Suppressor macrophage treated with lipopolysaccharide for 4 hours (primary cell): ENCODE measurements at places on chromosomes 7 and 10.
A peak's percentile ranks its signal among the peaks of the same experiment; 100 is the strongest.

- DNase-seq = peak; percentile 76
Observed at GRCh38 chr7:11212080-11212711, 238.5 kb downstream of the PHF14 start.

DNA sequence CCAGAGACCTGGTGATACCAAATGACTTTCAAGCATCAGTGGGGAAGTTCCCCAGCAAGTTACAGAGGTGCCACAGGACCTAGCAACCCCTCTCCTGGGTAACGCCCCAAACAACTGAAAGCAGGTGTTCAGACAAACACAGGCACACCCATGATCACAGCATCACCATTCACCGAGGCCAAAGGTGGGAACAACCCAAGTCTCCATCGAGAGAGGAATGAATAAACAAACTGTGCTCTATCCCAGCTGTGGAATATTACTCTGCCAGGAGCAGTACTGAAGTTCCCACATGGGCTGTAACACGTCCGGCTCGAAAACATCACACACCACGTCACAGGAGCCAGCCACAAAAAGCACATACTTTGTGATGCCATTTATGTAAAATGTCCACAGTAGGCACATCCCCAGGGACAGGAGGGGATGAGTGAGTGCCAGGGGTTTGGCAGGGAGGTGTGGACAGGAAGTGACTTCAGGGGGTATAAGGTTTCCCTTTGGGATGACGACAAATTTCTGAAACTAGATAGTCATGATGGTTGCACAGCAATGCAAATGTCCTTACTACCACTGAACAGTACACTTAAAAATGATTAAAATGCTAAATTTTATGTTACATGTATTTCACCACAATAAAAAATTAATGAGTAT, 222.8 kb downstream of the TNS3 start:
- DNase-seq = no peak

- DNase-seq = no peak
Observed at GRCh38 chr7:132988117-132988516, 93.8 kb downstream of the CHCHD3 start.

GRCh38 chr7:53743697-53744402, 708.4 kb downstream of the POM121L12 start:
- DNase-seq = no peak

DNA sequence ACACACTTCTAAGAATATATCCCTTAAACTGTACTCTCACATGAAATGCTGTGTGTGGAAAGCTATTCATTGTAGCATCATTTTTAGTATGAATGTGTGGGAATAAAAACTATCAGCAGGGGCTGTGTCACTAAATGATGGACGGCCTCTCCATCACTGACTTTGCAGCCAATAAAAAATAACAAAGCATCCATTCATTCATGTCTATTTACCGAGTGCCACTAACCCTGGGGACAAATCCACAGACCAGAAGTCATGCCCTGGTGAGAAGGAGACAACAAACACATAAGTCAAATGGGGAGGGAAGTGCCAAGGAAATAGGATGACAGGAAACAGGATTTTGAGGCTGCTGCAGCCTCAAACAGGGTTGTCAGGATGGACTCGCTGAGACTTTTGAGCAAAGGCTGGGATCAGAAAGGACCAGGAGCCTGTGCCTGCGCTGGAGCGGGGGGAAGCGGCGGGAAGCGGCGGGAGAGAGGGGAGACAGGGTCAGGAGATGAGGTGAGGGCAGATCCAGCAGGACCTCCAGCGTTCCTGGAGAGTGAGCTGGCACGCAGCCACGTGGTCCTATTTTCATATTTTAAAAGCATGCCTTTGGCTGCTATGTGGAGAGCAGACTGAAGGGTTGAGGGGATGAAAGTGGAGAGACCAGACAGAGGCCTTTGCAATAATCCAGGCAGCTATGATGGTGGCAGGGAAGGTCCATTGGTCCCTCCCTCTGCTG, 2.2 kb upstream of the NOM1 start:
- no peak for DNase-seq

- DNase-seq = no peak
Observed at GRCh38 chr10:110360857-110361474, 56.2 kb upstream of the SMNDC1 start.

DNA sequence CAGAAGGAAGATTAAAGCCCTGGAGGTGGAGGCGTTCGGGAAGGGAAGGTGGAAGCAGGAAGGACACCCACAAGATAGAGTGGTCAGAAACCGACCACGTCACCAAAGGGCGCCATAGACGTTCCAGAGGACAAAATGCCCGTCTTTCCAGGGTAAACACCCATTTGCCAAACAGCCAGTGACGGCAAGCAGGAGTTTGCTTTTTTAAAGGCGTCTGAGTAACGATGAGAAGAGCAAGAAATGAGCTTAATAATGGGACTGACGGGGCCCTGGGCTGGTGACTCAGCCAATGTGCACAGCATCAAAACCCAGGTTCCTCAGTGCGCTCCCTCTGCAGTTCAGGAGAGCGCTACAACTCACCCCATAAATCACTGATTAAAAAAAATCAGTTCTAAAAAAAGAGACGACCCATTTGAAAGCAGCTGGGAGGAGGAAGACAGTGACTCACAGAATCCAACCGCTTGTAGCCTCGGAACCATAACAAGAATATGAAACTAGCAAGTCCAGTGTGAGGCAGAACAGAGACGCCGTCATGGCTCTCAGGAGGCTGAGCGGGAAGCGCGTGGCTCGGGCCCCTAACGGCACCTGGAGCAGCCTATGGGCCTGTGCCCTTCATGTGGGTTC, 5.9 kb downstream of the DIP2C start:
- no peak for DNase-seq

DNA sequence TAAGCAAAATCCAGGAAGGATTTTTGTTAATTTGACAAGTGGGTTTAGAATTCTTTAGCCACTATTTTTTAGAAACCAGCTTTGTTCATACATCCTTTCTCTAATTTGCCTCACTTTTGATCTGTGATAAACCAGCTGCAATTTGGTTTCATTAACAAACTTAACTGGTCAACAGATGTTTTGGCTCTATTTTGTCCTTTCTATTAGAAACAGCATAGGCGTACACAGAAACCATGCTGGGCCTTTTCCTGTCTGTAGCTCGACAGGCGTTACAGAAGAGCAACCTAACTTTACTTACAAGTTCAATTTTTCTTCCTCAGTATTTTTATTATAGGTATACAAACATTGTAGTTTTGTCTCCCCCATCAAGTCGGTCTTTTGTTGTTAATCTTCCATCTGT, 28.2 kb downstream of the KAT6B start:
- DNase-seq = no peak

- DNase-seq = peak; percentile 18
Observed at GRCh38 chr7:82481499-82482097, 38.0 kb upstream of the CACNA2D1 start.

GRCh38 chr7:147771344-147771743, 819.2 kb upstream of the C7orf33 start:
- no peak for DNase-seq

DNA sequence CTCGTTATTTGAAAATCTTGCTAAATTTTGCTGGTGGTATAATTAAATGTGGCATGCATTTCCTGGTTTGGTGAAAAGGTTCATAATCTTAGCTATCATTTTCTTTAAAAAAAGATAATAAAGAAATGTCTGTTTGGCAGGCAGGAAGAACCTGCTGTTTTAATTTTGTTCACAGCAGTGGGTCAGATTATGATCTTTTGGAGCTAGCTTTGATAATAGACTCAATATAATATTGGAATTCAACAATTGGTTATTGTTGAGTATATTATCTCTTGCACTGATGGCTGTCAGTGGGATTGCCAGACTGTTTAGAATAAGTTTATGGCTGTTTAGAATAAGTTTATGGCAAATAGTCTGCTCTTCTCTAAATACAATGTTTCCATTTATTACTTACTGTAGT, 35.1 kb downstream of the MXI1 start:
- DNase-seq = no peak

GRCh38 chr7:158227258-158227984, 360.2 kb downstream of the PTPRN2 start:
- DNase-seq = no peak

DNA sequence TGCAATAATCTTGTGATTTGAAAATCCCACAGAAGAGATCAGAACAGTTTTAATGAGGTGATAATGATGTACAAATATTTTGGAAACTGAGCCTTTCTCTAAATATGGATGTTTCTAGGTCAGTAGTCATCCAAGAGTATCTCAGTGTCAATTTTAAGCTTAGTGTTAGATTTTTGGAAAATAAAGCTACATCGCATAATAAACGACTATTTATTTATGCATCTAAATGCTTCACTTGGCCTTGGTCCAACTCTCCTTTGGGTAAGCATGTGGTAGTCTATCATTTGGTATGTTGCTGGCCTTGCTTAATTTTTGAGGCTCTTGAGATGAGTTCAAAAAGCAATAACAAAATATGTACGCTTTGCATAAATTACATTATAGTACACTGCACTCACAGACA, 5.4 kb upstream of the PPP1R9A start:
- DNase-seq = no peak

DNA sequence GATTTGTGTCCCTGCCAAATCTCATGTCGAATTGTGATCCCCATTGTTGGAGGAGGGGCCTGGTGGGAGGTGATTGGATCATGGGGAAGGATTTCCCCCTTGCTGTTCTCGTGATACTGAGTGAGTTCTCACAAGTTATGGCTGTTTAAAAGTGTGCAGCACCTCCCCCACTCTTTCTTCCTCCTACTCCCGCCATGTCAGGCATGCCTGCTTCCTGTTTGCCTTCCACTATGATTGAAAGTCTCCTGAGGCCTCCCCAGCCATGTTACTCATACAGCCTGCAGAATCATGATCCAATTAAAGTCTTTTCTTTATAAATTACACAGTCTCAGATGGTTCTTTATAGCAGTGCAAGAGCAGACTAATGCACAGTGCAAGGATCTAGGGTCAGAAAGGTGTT, 75.4 kb downstream of the CALD1 start:
- DNase-seq = peak; percentile 20

GRCh38 chr10:103681617-103682399, 173.6 kb downstream of the SH3PXD2A start:
- peak; percentile 53 for DNase-seq

- no peak for DNase-seq
Observed at GRCh38 chr10:29353887-29354561, 65.2 kb downstream of the LYZL1 start.

DNA sequence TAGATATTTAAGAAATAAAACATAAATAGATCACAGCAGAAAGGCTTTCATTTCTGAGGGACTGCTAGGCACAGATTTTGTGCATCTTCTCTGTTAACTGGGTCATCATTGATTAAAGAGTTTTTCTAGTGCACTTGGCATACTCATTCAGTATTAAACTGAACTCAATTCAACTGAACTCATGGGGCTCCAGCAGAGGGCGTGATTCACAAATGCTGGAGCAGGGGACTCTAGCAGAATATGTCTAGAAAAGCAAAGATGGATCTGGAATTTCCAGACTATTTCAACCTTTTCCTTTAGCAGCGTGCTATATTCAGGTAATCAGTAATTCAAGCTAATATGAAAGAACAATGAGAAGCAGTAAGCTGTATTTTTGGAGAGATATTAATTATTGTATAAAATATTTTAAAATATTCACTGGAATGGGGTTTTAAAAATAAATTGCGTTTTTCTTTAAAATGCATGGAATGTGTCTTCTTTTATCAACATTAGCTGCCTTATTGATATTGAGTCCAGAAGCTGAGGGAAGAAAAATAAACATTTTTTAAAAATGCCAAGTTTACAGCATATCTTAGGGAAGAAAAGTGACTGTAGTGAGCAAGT, 296.8 kb upstream of the CACNA2D1 start:
- DNase-seq = peak; percentile 32

GRCh38 chr7:47443049-47443448, 138.9 kb downstream of the TNS3 start:
- no peak for DNase-seq

DNA sequence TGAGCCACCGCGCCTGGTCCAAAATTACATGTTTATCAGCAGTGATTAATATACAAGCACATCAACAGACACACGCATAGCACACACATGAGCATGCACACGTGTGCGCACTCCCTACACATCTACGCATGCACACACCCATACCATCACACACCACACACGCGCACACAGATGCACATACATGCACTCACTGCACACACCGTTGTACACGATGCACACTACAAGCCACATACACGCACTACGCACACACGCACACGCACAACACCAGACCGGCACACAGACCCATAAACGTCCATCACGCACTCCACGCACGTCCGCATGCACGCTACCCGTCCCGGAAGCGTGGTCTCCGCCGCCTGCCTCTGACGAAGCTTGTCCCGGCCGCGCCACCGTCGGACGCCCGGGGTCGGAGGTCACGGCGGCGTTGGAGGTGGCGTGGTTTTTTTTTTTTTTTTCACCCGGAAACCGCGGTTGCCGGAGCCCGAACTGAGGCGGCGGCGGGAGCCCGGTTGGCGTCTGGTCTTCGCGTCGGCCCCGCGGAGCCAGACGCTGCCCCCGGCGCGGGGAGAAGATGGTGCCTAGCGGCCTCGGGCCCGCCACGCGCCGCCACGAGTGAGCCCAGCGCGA, at the start of gene TMEM248:
Gene TMEM248 (plus strand): TSS at position 457 of the 627 bp plus-strand sequence. CDS start 20,641 bp downstream, outside the sequence.
- DNase-seq = peak; percentile 96

GRCh38 chr10:114821915-114822443, 399 bp downstream of the FHIP2A start:
- peak; percentile 49 for DNase-seq

- DNase-seq = no peak
Observed at GRCh38 chr7:12436126-12436525, 32.5 kb upstream of the VWDE start.

- DNase-seq = peak; percentile 24
Observed at GRCh38 chr7:99733448-99733847, 1.5 kb downstream of the CYP3A7 start.

GRCh38 chr7:133859871-133860450, 267.2 kb upstream of the LRGUK start:
- DNase-seq = no peak

DNA sequence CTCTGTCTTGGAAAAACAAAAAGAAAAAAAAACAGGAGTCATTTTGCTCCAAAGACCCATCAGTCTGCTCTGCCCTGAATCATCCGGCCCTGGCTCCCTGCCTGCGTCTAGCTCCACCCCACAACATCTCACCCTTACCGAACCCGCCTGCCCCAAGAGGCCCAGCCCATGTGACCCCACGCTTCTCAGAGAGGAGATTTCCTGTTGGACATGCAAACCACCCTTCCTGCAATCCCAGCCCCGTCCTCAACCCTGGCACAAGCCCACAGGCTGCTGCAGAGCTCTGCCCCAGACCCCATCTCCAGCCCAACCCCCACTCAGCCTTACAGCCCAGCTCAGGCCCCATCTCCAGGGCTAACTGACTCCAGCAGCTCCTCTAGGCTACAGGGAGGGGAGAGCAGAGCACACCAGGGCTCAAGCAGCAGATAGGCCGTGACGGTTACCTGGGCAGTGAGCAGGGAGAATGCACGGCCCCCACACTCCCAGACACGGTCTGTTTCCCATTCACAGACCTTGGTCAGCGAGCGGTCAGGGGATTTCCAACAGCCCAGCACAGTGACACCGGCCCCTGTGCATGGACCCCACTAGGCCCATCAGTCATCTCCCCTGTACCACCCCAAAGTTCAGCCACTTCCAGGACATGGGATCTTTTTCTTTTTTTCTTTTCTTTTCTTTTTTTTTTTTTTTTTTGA, 69.9 kb upstream of the GTF2I start:
- peak; percentile 40 for DNase-seq
